Stimulated activated CD8-positive, alpha-beta memory T cell treated with anti-CD3 and anti-CD28 coated beads, Interleukin-4, amount 100 ng/mL, for 1 hour (primary cell): ENCODE measurements at places on chromosomes 4 and X.

GRCh38 chr4:47221721-47222120, 190.4 kb downstream of the GABRB1 start:
- DNase-seq, result no peak

DNA sequence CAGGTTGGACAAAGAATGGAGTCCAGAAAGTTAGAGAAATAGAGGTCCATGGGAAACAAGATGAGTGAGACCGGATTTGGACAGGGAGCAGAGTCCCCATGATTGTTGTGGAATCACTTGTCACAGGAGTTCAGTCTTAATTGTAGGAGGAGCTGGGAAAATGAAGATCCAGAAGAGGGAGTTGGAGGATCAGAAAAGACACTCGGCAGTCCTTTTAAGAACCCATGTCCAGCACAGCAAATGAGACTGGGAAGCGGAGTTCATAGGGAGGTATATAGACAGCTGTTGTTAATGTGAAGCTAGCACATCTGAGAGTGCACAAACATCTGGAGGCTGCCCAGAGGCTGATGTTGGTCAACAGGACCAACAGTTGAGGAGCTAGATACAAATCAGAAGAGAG, 111.4 kb upstream of the RXFP1 start:
- no peak for DNase-seq

GRCh38 chr4:168154546-168155277, 62.4 kb downstream of the ANXA10 start:
- no peak for DNase-seq

DNA sequence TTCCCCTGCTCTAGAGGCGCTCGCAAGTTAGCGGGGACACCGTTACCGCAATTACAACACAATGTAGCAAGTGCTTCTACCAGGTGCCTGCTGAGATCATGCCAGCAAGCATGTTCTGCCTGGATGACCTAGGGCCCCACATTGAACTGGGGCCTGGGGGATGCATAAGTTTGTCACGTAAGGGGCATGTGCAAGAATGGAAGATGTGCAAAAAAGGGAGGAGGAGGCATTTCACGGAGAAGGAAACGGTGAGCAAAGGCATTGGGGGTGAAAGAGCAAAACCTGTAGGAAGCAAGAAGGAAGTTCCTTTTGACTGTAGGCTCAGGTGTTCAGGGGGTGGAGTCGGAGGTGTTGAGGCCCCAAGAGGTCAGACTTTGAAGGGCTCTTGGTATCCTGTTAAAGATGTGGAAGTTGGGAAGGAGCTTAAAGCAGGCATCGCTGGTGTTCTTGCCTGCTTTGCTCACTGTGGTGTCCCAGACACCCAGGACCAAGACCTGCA, 602 bp upstream of the SCARB2 start:
- DNase-seq, result no peak

DNA sequence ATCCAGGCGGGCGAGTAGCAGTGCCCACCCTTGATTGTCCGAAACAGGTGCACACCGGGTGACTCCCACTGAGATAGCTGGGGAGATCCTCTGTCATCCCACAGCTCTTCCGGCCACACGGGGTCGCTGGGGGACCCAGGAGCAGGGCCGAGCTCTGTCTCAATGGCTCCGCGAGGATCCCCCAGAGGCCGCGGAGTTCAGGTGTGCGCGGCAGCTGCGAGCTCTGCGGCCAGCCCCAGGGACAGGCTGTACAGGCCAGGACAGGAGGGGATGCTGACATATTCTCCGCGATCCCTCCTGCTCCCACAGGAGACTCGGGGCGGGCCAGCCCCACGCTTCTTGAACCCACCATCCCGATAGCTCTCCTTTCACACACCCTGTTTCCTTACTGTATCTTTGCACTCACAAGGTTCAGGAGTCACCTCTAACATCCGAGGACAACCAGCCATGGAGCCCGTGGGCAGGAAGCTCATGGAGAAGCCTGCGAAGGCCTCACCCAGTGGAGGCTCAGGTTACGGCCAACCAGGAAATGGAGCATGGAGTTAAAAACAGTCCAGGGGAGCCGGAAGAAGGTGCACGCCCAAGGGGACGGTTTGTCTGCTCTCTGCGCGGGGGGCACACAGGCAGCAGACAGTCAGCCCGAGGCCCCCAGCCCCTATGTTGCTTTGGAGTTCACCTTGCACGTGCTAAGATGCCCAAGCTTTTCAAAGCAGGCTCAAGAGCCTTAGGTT, 77.9 kb upstream of the AMELX start:
- no peak for DNase-seq

- no peak for DNase-seq
These were observed 7.5 kb upstream of the LHFPL1 start for GRCh38 chrX:112687189-112687691.

DNA sequence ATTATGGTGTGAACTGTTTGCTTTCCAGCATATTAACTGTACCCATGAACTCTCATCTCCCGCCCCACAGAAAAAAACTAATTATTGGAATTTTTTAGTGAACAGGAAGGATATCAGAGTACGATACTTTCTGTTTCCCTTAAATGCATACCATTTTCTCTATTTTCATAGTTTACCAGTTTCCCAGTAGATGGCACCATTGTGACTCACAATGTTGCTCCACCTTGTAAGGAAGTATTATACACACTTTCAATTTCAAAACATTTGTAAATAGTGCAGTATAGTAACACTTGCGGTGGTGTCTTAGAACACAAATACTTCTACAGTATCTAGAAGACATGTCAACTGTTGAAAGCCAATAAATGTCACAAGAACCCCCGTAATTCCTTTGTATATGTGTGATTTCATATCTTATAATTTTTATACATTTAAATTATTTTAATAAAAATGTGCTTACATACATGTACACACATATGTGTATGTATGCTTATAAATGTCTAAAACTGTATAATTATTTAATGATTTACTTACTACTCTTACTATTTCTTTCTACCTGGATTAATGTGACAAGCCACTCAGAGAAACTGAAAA, 167.3 kb downstream of the SLIT2 start:
- DNase-seq, result no peak
